Osteoblast (primary cell): ENCODE measurements at places on chromosomes 13 and 19. TPM values are rescaled to one million over a fixed set of nuclear protein-coding genes. Genes with fewer than 3 reads are reported as not detected.

Gene ZNF443
- total RNA-seq = 2.5 and 2.7 TPM in 2 replicates

Gene ADPRHL1
- 3.8 and 5.1 TPM in 2 replicates for total RNA-seq

Gene FCGBP
- total RNA-seq = under 0.01 TPM in 2 replicates

Gene FAAP24
- total RNA-seq = 3.6 and 4.1 TPM in 2 replicates

Gene KLK12
- total RNA-seq = not detected in 2 replicates

Gene C1QTNF9B
- total RNA-seq = not detected in 2 replicates

Gene MRI1
- 33.7 and 35.4 TPM in 2 replicates for total RNA-seq

Gene ZNF677
- 14.1 and 21.2 TPM in 2 replicates for total RNA-seq

Gene CCNA1
- not detected in 2 replicates for total RNA-seq

Gene KLK2
- not detected in 2 replicates for total RNA-seq

Gene CGB1
- 0.29 TPM in 1 of 2 replicates, not detected in the other for total RNA-seq

Gene STARD13
- 28.2 and 28.3 TPM in 2 replicates for total RNA-seq

Gene IZUMO1
- not detected in 2 replicates for total RNA-seq

Gene OR10H2
- total RNA-seq = not detected in 2 replicates

Gene CGB5
- total RNA-seq = not detected in 2 replicates

Gene GPR18
- total RNA-seq = under 0.01 TPM in 1 of 2 replicates, not detected in the other

Gene PNMA8C
- under 0.01 and 0.36 TPM in 2 replicates for total RNA-seq

Gene ADAT3
- 3.3 and 3.8 TPM in 2 replicates for total RNA-seq

Gene ERICH4
- total RNA-seq = not detected in 2 replicates

Gene TNFSF11
- total RNA-seq = 0.72 and 0.88 TPM in 2 replicates

Gene MBD3L2
- not detected in 2 replicates for total RNA-seq

Gene ZNF154
- 6.8 and 7.6 TPM in 2 replicates for total RNA-seq

Gene AMH
- under 0.01 and 0.29 TPM in 2 replicates for total RNA-seq

Gene CD209
- not detected in 2 replicates for total RNA-seq

Gene HIPK4
- total RNA-seq = 0.29 and 0.36 TPM in 2 replicates

Gene ZNF582
- 2.2 and 3.2 TPM in 2 replicates for total RNA-seq

Gene CCL25
- not detected in 2 replicates for total RNA-seq

Gene HIF3A
- not detected in 2 replicates for total RNA-seq

Gene ZNF534
- not detected in 2 replicates for total RNA-seq

Gene CBY2
- total RNA-seq = not detected in 2 replicates

Gene SYDE1
- total RNA-seq = 45.1 and 56.8 TPM in 2 replicates

Gene OR7D2
- total RNA-seq = not detected in 2 replicates

Gene ZNF222
- 6.8 and 7.6 TPM in 2 replicates for total RNA-seq

Gene CPAMD8
- 0.29 and 0.36 TPM in 2 replicates for total RNA-seq

Gene CPB2
- total RNA-seq = not detected in 2 replicates

Gene PNMA8B
- 0.72 and 1.2 TPM in 2 replicates for total RNA-seq
